Cardiac muscle cell (in vitro differentiated cells and primary cell): ENCODE measurements at places on chromosomes 11 and 22.

- DNase-seq, result peak; percentile 88
Observed at GRCh38 chr11:126113515-126113957, 50.9 kb upstream of the CDON start.

DNA sequence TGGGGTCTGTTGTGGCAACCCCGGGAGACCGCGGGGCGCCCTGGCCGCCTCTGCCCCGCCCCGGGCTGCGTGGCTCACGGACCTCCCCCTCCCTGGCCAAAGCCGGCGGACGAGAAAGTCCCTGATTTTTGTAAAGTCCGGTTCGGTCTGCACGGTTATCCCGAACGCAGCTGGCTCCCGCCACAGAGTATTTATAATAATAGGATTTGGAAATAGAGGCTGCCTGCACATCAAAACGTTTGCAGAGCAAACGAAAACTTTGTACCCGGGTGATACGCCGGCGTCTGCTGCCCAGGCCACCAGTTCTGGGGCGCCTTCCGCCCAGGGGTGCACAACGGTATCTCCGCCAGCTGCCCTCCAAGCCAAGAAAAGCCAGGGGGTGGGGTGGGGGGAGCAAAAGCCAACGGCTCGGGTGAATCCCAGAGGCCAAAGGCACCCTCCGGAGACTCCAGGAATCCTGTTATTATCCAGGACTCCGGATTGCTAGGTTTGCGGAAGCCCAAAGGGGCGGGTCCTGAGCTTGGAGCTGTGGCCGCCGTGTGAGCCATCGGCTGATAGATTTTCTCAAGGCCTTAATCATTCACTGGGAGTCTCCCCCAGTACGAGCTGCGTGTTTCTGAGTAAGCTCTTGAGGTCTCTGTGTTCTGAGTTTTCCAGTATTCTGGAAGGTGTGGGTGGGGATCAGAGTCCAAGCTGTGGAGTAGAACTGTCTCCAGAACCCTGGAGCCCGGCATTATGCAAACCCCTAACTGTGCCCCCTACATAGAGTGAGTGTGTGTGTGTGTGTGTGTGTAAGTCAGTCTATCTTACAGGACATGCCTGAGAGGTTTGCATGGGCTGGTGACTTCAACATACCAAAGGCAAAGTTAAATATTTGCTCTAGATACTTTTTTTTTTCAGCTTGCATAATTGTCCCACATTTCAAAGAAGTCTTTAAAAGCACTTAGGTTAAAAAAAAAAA lies 673 bp upstream of the SHANK2 start:
- DNase-seq, result peak; percentile 33

DNA sequence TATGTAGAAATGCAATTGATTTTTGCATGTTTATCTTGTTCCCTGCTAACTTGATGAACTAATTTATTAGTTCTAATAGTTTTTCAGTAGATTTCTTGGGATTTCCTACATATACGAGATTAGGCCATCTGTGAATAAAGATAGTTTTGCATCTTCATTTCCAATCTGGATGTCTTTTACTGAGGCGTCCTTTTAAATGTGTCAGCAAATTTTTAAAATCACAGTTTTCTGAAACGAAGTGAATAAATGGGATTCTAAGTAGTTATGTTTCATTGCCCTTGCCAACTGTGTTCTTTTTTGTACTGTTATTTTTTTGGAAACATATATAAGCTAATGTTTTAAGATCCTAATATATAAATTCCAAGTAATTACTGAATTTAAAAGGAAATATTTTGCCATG lies 50.0 kb downstream of the CYP2R1 start:
- no peak for DNase-seq

GRCh38 chr11:120337355-120338106 lies 1.3 kb downstream of the ARHGEF12 start:
- DNase-seq, result peak; percentile 59

GRCh38 chr11:20368438-20368837 lies 4.9 kb downstream of the HTATIP2 start:
- DNase-seq, result no peak

DNA sequence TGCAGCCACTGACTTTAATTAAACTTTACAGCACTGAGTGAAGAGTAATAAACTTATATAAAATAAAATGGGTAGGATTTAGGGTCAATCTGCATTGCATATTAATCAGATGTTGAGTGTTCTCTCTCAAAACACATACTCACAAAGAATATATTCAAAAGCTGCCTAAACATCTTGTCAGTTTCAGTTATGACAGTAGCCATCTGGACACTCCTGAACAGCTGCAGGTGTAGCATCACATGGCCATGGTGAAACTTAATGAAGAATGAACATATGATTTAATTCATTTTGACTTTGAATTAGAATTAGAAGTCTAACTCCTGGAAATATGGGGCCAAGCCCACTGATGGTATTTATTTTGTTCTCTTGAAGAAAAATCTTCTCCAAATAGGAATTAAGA lies 684.3 kb upstream of the RAG2 start:
- no peak for DNase-seq
